ENCODE measurements at places on chromosomes 4 and X.

DNA sequence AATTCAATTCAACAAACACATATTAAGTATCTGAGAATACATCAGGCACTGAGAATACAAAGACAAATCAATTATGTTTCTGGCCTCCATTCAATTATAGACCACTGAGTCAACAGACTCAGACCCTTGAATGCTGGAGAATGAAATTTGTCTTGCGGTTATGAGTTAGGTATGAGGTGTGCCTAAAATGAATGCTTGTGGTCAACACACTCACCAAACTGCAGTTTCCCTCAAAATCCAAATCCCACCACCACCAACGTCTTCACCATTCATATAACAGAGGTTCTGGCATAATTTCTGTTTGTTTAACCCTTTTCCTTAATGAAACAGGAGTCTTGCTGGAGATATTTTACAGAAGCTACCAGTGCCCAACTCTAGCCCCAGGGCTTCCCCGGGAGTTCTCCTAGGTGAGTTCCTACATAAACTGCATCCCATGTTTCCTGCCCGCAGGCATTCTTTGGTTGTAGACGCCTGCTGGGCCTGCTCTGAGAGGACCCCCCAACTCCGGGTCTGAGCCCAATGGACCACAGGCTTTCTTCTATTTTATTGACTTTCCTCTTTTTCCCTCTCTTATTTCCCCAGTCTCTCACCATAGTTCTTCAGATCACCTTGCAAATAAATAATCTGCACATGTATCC is 119.2 kb downstream of the DDX53 start:
- no peak for DNase-seq

DNA sequence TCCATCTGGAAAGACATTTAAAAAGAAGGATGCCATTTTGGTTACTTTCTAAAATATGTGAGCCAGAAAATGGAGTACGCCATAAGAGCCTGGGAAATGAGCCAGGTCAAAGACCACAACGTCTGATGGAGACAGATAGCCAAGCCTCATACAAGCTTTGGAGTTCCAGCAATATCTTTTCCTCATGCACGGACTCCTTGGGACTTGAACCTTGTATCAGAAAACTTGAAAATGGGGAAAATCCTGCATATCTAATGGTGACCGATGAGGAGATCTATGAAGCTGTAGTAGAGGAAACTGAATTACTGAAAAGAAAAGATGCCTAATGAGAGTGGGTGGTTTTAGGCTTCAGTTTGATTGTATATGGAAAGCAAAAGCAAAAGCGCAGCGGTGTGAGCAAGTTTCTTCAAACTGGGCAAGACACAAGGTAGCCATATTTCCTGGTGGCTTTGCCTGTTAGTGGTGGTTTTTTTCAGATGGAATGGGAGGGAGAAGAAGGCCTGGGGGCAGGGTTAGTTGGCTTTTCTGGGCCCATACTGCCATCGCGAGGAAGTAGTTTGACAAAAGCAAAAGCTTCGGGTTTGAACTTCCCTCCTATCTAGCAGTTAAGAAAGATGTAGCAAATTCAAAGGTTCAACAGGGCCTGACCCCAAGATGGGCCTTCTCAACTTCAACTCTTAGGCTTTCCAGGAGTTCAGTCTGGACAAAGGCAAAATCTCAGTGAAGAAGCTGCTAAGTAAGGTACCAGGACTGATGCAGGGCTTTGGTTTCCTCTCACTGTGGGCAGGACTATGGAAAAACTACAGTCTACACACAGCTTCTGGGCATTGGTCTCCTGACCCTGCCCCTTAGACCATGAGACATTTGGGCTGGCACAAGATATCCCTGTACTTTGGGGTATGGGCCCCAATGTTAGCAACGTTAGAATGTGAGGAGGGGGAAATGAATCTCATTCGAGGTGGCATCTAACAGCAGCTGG is 210.0 kb upstream of the STK26 start:
- peak; percentile 84 for DNase-seq

- peak; percentile 60 for DNase-seq
Measured at GRCh38 chr4:6957148-6957520, 47.5 kb downstream of the TBC1D14 start.

DNA sequence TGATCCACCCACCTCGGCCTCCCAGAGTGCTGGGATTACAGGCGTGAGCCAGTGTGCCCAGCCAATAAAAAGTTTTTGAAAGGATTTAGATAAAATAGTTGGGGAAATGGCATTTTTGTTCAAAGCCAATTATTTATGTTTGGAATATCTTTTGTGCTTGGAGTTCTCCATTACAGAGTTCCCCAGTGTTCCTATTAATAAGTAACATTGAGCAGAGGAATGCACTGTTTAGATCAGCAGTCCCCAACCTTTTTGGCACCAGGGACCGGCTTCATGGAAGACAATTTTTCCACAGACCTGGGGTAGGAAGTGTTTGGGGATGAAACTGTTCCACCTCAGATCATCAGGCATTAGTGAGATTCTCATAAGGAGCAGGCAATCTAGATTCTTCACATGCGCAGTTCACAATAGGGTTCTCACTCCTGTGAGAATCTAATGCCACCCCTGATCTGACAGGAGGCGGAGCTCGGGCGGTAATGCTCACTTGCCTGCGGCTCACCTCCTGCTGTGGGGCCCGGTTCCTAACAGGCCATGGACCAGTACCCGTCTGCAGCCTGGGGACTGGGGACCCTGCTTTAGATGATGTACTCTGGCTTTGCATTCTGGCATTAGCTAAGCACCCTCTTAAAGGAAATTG is 8.3 kb downstream of the PKD2 start:
- DNase-seq: no peak

DNA sequence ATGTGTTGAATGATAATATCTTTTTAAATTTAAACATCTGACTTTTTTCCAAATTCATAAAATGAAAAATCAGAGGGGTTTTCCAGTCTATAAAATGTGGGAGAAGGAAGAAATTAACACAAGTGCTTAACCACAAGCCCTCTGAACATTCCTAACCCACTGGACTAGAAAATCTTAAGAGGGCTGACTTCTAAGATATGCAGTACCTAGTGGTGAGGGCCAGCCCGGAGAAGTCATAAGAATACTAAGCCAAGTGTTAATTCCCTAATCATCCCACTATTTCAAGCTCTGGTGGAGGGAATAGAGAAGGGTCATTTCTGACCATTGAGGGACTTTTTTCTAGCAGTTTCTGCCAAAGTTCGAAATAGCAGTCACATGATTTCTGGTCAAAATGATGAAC is 86.9 kb upstream of the NEIL3 start:
- no peak for DNase-seq

DNA sequence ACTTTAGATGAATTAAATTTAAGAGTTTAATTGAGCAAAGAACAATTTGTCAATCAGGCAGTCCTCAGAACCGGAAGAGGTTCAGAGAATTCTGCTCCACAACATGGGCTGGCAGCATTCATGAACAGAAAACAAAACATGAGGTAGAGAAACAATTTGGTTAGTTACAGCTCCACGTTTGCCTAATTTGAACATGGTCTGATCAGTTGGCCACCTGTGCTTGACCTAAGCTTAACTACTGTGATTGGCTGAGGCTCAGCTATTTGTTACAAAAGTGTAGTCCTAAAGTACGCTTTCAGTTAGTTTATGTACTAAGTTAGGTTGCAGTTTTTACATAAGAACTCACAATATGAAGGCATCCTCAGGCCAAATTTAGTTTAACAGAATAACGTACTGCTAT is 258.6 kb downstream of the ADAM29 start:
- no peak for DNase-seq

DNA sequence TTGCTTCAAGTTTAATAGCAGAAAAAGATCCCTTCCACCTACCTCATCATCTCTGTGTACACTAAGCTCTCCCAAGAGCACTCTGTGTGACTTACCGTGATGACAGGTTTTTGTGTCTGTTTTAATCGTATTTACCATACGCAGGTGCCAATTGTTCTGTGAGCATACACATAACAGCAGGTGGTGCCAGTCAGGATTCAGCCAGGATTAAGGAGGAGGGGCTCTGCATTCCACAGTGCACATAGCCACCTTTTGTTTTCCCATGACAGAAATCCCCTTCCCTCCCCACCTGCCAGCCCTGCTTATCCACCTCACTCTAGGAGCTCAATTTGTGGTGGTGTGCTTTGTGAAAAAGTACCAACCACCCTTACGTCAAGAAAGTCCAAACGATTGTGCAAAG is 14.8 kb downstream of the ANK2 start:
- DNase-seq: peak; percentile 41

DNA sequence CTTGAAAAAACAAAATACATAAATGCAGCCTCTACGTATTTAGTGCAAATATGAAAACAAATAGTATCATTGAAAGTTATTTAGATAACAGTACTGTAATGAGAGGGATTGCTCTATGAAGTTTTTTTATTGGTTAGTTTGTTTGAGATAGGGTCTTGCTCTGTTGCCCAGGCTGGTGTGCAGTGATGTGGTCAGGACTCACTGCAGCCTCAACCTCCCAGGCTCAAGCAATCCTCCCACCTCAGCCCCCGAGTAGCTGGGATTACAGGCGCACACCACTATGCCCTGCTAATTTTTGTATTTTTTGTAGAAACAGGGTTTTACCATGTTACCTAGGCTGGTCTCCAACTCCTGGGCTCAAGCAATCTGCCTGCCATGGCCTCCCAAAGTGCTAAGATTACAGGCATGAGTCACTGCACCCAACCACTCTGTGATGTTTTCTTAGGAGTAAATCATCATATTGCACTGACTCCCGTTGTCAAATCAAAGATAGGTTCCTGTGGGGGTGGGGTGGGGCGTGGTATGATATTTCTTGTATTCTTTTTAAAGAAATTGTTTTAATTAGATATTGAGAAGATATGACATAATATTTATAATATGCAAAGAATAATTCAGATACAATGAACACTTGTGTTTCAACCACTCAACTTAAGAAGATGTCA is 75.8 kb downstream of the ATG4A start:
- DNase-seq: no peak

GRCh38 chrX:85017721-85018120 is 14.0 kb downstream of the APOOL start:
- DNase-seq: no peak

DNA sequence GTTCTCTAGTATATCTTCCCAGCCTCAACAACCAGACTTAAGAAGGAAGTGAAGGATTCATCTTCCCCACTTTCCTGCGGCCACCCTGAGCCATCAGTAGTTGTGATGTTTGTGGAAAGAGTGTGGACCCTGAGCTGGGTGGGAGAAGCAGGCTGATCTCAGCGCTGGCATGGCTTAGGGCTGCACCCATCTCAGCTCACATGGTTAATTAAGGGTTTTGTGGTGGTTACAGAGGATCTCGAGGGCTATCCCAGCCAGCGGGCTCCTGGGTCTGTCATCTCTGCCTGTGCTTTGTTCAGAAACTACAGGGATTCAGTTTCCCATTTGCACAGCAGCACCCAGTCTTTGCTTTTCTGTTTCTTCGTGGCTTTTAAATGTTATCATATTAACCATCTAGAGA is 163.4 kb downstream of the PTTG2 start:
- no peak for DNase-seq

DNA sequence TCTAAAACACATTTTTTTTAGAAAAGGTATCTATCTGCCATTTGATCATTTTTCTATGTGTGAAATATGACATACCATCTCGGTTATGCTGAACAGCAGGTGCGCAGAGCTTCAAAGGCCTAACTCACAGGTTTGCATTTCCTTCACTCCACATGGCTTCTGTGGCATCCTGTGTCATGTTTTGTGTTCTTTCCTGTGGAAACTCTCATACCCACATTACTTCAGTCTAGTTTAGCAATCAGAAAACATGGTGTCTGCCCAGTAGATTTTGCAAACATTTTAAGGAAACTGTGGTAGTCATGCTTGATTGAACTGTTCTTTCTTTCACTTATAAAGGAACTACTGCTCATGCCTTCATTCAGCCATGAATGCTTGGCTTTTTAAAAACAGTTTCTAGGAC is 11.3 kb upstream of the ARAP2 start:
- DNase-seq: no peak

GRCh38 chr4:92529510-92529909 is 225.7 kb downstream of the GRID2 start:
- no peak for DNase-seq

DNA sequence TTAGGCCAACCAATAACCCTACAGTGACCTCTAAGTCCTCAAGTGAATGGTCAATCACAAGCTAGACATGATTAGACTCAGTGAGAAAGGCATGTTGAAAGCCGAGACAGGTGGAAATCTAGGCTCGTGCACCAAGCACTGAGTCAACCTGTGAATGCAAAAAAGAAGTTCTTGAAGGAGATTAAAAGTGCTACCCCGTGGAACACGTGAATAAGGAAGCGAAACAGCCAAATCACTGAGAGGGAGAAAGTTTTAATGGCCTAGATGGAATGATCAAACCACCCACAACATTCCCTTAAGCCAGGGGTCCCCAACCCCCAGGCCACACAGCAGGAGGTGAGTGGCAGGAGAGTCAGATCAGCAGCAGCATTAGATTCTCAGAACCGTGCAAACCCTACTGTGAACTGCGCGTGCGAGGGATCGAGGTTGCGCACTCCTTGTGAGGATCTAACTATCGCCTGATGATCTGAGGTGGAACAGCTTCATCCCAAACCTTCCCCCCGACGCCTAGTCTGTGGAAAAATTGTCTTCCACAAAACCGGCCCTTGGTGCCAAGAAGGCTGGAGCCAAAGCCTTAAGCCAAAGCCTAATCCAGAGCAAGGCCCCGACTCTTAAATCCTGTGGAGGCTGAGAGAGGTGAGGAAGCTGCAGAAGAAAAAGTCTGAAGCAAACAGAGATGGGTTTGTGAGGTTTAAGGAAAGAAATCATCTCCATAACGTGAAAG is 19.5 kb upstream of the PDE6B start:
- DNase-seq: no peak

DNA sequence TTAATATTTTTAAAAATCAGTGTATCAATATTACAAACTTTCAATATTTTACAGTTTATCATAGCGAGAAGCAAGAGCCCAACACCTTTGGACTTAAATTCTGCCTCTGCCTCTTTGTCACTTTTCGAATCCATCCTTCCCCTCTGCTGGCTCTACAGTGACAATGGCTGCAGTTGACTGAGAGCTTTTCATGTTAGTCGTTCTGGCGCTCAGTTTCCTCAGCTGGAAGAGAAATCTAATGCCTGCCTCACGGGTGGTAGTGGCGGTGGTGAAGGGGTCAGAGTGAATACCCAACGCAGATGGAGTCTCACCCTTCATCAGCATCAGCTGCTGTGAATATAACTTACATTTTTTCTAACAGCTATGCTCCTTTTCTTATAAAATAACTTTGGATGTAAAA is 144.8 kb downstream of the NWD2 start:
- no peak for DNase-seq

- DNase-seq: no peak
Measured at GRCh38 chr4:73161527-73162185, 92.1 kb upstream of the COX18 start.

GRCh38 chr4:7159923-7160322 is 32.4 kb upstream of the SORCS2 start:
- peak; percentile 58 for DNase-seq

- DNase-seq: no peak
Measured at GRCh38 chr4:85486425-85487086, 11.6 kb downstream of the ARHGAP24 start.

- DNase-seq: no peak
Measured at GRCh38 chr4:1540601-1541375, 134.5 kb upstream of the NKX1-1 start.

- no peak for DNase-seq
Measured at GRCh38 chr4:80007745-80008149, 65.3 kb downstream of the ANTXR2 start.
